ENCODE measurements at places on chromosomes 5 and 9. TPM values are rescaled to one million over a fixed set of nuclear protein-coding genes. Genes with fewer than 3 reads are reported as not detected.

Gene PTGER4
- 27.5 TPM for total RNA-seq

Gene PCDHGA11
- total RNA-seq: 9.8 TPM

Gene ACTBL2
- total RNA-seq: 1.2 TPM

Gene CANX
- 381 TPM for total RNA-seq

Gene ZFP37
- 5.2 TPM for total RNA-seq

Gene PAIP1
- 94.1 TPM for total RNA-seq
